ENCODE measurements at places on chromosomes 7 and 10.

- DNase-seq, result no peak
These were observed 2.2 kb upstream of the CCDC3 start for GRCh38 chr10:13003759-13004158.

GRCh38 chr7:44706788-44707557 is 41.7 kb upstream of the ZMIZ2 start:
- no peak for DNase-seq

DNA sequence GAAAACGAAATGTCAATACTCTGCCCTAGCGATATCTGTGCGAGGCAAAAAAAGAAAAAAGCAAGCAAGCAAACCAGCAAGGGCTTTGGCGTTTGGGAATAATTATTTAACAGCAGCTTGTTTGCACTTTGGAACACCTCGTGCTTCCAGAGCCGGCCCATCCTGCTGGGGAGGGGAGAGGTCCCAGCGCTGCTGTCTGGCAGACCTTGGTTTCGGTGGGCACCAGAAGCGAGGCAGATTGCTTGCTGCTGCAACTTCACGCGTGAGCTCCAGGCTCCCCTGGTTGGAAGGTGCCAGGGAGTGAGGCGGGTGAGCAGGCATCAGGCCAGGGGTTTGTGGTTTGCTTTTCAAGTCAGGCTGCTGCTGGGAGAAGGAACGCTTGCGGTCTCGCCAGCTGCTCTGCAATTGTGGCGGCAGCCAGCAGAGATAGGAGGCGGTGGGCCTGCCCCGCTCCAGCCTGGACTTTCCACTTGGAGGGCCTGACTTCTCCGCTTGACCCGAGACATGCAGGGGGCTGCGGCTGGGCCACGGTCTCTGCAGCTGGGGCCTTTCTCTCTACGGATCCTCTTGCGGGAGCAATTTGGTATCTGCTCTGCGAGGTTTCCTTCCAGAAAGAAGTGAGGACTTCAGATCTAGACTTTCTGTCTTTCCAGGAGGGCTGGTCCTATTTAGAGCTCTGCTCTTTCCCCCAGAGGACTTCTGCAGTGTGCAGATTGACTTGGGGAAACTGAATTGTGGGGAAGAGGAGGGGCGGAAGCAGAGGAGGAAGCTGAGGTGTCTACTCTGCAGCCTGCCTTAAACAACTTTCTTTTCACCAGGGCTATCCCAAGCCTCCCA is 131.4 kb downstream of the PRPF18 start:
- DNase-seq, result peak; percentile 31

- peak; percentile 33 for DNase-seq
These were observed 38.9 kb downstream of the HK1 start for GRCh38 chr10:69317175-69317604.

- DNase-seq, result no peak
These were observed 47.4 kb upstream of the SEPHS1 start for GRCh38 chr10:13395540-13395939.

GRCh38 chr10:97291357-97292096 is 910 bp downstream of the ARHGAP19 start:
- no peak for DNase-seq

DNA sequence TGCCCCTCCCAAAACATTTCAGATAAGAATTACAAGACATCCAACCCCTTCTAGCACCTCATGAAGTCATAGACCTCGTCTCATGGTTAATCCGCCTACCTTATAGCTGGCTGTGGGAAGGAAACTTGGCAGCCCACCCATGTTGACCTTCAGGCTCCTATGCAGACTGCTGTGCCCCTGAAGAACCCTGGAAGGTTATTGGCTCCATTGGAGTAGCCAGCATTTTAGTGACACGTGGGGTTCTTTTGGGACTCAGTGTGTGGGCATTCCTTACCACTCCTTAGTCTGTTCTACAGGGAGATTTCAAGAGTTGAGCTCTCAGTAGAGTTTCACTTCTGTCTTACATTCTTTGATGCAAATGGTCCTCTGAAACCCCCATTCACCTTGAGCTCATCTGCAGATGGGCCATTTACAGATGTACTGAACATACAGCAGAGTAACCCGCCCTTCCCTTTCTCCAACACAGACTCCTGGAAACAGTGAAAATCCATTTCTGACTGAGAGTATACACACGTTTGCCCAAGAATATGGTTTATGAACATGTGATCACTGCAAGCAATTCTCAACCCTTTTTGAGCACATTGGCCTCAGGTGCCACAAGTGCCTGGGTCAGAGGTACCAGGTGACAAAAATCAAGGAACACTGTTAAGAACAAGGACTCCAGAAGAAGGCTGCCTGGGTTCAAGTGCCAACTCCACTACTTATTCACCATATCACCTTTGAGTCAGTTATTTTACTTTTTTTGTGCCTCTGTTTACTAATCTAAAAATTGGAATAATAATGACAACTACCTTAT is 54.0 kb upstream of the HECW1 start:
- DNase-seq, result no peak

GRCh38 chr10:125003901-125004467 is 62.1 kb downstream of the ZRANB1 start:
- no peak for DNase-seq

DNA sequence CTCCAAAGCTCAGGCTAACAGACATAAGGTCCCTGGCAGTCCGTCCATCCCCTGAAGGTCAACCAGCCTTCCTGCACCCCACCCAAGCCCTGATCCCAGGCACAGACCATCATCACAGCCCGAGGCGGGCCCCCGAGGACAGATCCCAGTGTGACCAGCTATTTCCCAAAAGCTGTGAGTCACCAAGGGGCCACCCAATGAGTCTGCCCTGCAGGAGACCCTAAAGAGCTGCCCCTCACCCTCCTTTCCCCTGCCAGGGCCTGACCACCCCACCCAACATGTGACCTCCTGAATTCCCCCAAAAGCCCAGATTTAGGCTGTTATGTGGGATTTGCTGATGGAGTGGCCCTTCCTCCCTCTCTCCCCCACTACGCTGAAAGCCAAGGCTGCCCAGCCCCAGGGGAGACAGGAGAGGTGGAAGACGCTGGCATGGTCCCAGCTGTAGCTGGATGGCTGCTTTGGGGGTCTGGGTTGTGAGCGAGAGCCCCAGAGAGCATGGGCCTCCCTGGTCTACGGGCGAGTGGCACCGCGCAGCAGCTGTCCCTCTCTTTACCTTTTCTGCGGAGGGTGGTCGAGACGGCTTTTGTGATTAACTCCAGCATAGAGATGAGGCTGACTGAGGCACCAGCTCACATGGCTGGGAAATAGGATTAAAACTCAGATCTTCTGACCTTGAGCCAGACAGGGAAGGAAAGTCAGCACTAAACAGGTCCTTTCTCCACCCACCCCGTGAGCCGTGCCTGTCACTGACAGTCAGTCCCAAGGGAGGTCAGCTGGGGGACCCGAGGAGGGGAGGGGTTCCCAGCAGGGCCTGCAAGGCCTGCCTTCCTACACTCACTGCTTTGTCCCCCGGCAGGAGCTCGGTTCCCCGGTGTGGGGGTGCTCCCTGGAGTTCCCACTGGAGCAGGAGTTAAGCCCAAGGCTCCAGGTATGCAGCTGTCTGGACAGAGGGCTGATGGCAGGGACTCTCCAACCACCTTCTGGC is 16.7 kb downstream of the ELN start:
- no peak for DNase-seq

- no peak for DNase-seq
These were observed 51.6 kb downstream of the SEM1 start for GRCh38 chr7:96658022-96658412.

GRCh38 chr10:113917636-113918035 is 63.2 kb downstream of the NHLRC2 start:
- DNase-seq, result no peak

GRCh38 chr7:14835384-14835783 is 67.2 kb downstream of the DGKB start:
- DNase-seq, result no peak

DNA sequence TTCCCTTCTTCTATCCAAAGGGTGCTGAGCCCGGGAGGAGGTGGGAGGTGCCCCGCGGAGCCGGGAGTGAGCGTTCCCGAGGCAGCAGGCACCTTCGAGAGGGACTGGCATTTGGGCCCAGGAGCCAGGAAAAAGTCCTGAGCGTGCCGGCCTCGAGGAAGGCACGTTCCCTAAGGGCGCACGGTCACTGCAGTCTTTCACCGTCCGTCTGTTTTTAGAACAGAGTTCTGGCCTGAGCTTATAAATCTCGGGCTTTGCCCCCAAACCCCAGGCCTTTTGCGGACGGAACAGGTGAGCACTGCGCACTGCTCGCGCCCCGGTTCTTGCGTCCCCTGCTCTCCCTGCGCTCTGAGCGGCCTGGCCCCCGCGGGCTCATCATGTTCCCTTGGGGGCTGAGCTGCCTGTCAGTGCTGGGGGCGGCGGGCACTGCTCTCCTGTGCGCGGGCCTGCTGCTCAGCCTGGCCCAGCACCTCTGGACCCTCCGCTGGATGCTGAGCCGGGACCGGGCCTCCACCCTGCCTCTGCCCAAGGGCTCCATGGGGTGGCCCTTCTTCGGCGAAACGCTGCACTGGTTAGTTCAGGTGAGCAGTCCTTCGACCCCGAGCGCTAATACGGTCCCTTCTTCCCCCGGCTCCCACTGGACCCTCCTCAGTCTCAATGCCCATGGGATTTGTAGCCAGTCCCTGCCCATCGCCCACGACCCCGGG is 442 bp downstream of the CYP26C1 start:
- no peak for DNase-seq

DNA sequence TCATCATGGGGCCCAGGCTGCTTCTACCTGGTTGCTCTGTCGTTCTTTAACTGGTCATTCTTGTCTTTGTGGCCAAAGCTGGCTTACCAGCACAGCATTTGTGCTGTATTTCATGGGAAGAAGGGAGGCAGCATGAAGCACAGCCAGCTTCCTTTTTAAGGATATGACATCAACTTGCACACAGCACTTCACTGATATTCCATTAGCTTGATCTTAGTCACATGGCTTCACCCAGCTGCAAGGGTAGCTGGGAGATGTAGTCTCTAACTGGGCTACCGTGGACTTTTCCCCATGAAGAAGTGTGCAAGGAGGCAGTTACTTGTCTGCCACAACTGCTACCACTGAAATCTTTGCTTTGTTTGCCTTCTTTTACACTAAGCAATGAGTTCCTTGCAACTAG is 525.2 kb downstream of the LRMDA start:
- no peak for DNase-seq

GRCh38 chr7:17247357-17247756 is 51.1 kb upstream of the AHR start:
- DNase-seq, result no peak

- DNase-seq, result no peak
These were observed 95.7 kb downstream of the WDFY4 start for GRCh38 chr10:48780341-48780740.

DNA sequence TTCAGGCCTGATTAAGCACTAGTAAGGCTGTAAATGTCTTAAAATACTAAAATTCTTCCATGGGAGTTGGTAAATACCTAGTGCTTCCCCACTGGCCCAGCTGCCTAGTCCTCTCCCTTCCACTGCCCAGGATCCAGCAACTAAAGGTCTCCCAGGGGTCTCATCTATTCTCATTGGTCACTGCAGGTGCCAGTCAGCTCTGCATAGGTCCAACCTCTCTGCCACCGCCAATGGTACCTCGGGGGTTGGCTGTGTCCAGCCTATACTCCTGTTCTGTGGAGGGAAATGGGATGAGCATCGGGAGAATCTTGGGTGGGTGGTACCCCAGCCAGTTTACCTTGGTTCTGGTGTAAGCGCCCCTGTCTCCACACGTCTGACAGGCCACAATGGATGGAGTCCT is 6.1 kb upstream of the CREB5 start:
- no peak for DNase-seq

DNA sequence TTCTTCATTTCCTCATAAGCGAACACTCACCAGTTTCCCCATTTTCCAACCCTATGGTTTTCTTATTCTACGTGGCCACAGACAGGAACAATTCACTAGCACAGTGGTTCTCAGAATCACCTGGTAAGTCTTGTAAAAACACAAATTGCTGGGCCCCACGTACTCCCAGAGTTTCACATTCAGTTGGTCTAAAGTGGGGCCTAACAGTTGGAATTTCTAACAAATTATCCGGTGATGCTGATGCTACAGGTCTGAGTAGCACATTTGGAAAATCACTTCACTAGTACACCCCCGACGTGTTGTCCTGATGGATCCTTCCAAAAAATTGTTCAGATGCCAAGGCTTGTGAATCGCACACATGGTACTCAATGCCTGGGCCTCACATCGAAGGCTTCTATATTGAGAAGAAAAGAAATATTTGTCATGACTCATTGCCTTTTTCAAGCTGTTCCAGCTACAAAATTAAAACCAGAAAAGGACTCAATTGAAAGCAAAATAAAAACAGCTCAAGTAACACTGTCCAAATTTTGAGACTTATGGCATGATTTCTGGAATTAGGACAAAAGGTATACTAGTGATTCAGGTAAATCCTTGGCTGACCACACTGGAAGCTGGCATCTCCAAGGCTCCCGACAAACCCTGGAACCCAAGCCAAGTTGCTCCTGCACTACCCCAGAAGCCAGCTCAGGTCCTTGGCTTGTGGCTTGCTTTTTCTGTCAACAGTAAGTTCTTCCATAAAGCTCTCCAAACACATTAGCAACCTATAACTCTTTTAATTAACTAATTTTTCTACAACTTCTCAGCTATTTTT is 12.9 kb upstream of the VIM start:
- no peak for DNase-seq

- no peak for DNase-seq
These were observed 764.6 kb downstream of the PHTF2 start for GRCh38 chr7:78563191-78563590.

DNA sequence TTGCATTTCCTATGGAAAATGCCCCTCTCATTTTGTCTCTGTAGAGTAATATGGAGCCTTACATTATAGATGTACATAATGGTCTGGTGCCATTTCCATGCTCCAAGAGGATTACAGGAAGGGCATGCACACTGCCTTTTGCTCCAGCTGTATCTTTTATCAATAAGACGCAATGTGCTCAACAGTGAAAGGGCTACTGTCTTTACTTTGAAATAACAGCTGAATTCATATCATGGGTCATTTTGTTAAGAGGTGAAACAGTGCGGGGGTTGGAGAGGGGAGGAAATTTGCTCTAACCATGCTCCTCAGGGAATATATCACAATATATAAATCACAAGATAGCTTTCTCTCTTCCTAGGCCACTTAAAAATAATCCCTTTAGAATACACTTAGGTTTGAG is 77.7 kb downstream of the ICA1 start:
- DNase-seq, result no peak

GRCh38 chr10:17201794-17202116 is 283 bp upstream of the TRDMT1 start:
- no peak for DNase-seq

GRCh38 chr10:60006062-60006461 is 99.7 kb upstream of the CCDC6 start:
- DNase-seq, result no peak

DNA sequence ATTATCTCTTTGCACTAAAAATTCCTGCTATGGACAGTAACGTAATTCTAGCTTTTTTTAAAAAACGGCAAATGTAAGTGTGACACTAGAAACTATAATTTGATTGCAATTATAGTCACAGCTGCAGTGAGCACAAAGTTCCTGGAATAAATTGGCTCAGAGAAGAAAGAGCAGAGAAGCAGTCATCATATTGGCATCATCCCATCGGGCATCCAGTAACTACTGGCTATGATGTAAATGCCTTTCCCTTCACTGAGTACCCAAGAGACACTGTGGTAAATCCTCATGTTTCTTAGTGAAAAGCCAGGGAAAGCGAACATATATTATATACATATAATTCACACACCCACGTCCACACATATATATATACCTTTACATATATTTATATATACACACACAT is 43.6 kb downstream of the PIP4K2A start:
- no peak for DNase-seq

- DNase-seq, result no peak
These were observed 57.2 kb downstream of the PDGFA start for GRCh38 chr7:462173-463103.
